ENCODE measurements at places on chromosomes 2 and 18.

DNA sequence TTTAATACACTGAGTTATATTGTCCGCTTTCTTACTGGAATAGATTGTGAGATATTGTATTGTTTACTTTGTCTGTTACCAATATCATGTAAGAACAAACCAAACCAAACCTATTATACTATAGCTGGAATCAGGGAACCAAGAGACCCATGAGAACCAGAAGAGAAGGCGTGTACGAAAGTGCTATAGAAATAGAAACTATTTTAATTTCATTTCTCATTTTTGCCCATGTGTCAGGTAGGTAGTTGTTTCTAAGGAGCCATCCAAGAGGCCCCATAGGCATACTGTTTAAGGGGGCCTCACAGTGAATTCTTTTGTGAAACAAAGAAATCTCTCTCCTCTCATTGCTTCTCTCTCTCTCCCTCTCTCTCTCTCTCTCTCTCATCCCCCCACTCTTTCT is 363.6 kb downstream of the RNF144A start:
- DNase-seq = no peak

GRCh38 chr2:223594259-223594658 is 7.9 kb downstream of the SCG2 start:
- DNase-seq = no peak

DNA sequence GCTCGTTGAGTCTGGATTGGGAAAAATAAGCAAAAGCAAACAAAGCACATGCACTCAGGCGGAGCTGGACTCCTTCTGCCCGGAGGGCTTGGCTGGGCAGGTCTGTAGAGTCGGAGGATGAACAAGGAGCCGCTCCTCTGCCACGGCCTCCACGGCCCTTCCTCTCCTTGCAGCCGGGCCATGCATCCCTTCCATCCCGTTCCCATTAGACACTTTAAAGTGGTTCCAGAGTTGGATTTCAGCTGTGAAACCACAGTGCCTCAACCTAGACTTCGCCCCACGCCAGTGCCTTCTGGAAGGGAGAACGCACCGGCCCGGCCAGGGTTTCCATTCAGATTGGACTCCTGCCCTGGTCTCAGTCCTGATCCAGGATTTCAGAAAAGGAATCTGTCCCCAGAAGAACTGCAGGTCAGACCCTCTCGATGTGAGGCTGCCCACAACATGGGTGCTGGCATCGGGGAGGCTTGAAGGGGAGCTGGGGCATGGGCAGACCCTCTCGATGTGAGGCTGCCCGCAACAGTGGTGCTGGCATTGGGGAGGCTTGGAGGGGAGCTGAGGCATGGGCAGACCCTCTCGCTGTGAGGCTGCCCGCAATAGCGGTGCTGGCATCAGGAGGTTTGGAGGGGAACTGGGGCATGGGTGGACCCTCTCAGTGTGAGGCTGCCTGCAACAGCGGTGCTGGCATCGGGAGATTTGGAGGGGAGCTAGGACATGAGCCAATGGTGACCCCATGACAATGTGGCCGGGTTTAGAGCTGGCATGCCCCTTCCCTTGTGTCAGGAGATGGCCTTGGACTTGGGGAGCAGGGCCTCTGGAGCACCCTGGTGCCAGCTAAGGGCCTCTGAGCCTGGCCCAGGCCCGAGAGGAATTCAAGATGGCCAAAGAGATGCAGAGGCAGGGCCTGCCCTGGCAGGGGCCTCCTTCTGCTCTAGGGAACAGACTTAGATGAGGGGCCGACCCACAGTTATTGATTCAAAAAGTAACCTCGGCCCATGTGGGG is 304.5 kb downstream of the NDUFA10 start:
- no peak for DNase-seq

DNA sequence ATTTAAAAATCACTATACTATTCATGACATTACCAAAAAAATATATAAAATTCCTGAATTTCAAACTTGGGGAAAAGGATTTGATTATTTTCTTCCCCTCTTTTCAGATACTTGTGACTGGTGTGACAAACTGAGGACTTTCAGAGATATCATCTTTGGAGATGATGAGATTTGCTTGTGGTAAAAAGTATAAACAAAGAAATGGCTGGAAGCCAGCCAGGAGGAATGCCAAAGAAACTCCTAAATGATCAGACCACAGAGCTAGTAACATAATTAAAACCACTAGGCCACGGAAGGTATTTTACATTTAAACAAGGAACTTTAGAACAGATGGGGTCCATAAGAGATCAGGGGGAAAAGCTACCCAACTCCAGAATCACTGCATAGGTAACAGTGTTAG is 58.7 kb downstream of the PIGN start:
- DNase-seq = no peak

GRCh38 chr2:37630301-37630700 is 41.1 kb downstream of the CDC42EP3 start:
- DNase-seq = no peak

DNA sequence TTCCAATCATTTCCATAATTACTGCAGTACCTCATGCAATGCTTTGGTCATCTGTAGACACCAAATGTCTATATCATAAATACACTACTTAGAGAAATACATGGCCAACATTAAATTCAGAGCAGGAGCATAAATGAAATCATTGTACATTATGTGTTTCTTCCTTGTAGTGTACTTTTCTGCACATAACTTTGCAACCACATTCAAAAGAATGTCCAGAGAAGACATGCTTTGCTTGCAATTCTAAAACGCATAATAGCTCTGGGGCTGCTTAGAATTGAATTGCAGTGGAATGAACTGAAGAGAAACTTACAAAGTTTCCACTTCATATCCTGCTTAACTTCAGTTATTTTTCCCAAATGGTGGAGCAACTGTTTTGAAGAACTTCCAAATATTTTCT is 664.4 kb downstream of the DSC3 start:
- DNase-seq = no peak

DNA sequence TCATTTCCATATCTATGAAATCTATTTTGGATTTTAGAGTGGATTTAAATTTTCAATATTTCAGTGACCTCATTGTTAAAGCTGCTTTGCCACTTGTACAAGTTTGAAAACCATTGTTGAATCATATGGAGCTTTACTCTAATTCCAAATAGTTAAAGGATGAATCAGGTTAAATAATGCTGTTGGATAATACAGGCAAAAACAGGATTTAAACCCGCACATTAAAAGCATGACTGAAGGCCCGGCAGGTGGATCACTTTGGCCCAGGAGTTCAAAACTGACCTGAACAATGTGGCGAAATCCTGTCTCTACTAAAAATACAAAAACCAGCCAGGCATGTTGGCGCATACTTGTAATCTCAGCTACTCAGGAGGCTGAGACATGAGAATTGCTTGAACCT is 68.3 kb downstream of the RIF1 start:
- no peak for DNase-seq

GRCh38 chr2:197869501-197870111 is 65.2 kb downstream of the PLCL1 start:
- no peak for DNase-seq

GRCh38 chr18:76307293-76307690 is 187.8 kb downstream of the ZNF516 start:
- no peak for DNase-seq

DNA sequence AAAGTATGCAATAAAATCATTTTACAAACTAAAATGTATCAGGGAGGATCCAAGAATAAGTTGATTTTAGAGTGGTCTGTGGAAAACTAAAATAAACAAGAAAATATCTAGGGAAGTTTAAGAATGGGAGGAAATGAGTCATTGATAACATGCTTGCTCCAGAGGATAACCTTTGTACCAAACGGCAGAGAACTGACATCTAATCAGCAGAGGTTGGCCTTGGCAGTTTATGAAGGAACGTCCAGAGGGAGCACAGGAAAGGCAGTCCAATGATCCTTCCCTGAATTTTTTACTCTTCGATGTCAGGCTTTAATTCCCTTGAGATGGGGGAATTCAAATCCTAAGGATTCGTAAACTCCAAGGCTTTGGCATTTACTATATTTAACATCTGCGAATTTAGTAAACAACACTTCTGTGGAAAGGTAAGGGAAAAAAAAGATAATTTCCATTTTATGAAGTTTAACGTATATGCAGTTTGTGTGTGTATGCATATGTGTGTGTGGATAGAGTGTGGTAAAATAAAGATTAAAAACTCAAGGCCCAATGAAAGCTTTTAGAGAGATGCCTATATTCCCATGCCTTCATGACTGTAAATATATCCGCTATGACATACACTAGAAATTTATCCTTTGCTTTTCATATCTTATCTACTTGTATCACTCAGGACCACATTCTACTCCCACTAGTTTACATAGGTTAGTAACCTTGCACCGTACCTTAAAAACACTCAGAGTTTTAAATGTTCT is 8.7 kb upstream of the INPP1 start:
- DNase-seq = peak; percentile 59

DNA sequence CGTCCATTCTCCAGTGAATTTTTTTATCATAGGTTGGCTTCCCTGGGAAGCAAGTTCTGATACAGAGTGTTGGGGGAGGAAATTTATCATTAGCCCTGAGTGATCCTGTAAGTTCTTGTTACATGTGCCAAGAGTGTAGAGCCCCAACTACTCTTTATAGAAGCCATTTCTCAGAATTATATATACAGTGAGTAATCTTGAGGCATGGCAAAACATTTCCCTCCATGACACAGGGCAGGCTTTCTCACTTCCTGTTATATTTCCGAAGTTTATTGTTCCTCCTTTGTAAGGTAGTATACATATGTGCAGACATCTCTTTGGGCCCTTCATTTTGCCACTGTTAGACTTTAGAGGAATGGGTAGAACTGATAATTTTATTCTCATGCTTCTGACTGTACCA is 484.7 kb upstream of the NRXN1 start:
- DNase-seq = peak; percentile 76

All from kidney capillary endothelial cell (primary cell).